H1 (cell line): ENCODE measurements at places on chromosomes 13 and 19. TPM values are rescaled to one million over a fixed set of nuclear protein-coding genes. Genes with fewer than 3 reads are reported as not detected.

CLC gene
- total RNA-seq, result 10.1 and 12.4 TPM in 2 replicates

SHFL gene
- total RNA-seq, result 24.5 and 25.3 TPM in 2 replicates

YJEFN3 gene
- total RNA-seq, result 5.0 and 5.7 TPM in 2 replicates

DNA sequence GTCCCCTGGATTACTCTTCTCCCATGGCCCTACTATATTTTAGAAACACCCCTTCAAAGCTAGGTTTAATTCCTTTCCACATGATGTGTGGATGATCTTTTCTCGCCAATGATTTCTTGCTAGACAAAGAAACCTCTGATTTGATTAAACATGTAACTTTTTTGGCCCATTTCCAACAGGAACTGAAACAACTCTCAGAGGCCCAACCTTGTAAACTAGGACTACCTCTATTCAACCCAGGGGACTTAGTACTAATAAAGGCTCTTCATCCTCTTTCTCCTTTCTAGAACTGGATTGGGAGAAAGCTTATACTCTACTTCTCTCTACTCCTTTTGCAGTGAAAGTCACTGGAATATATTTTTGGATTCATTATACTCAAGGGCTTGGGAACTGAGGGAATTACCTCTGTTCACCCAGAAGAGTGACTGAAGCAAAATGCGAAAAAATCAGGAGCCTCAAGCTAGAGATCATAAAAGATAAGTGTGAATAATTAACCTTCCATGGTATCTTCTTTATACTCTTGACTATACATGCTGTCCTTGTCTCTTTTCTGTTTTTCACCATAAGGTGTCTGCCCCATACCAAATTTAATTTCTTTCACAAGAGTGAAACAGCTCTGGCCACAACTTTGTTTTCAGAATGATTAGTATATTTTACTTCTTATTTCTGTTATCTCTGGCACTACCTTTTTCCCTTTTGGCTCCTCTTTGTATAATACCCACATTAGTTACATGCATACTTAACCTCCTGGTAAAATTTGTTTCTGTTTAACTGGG lies 977.6 kb downstream of the SLITRK5 start:
- H3K27ac ChIP-seq, result no peak overlapping the region
- H3K27me3 ChIP-seq, result no peaks in the 10 kb centered on the region
- no peaks in the 10 kb centered on the region for H3K36me3 ChIP-seq
- DNase-seq, result no peak
- no peaks in the 10 kb centered on the region for H3K4me1 ChIP-seq
- no peak overlapping the region for H3K4me3 ChIP-seq

- DNase-seq, result no peak
- peaks cover 7% of the 10 kb centered on the region for H3K36me3 ChIP-seq
- H3K4me1 ChIP-seq, result peaks cover 5% of the 10 kb centered on the region
- H3K27me3 ChIP-seq, result no peaks in the 10 kb centered on the region
Observed at GRCh38 chr13:100089465-100090032, 656 bp downstream of the PCCA start.

DNA sequence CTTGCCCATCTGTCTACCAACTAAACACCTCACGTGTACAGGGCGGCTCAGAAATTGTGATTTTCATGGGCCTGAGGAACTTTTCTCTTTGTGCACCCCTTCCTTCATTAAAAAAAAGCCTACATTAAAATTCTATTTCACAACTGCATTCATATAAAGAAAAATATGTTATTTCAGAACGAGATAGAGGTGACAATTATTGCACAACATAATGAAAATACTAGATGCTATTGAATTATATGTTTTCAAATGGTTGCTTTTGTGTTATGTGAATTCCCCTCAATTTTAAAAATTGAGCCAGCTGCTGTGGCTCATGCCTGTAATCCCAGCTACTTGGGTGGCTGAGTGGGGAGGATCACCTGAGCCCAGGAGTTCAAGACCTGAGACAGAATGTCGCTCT lies 5.2 kb downstream of the SLC1A6 start:
- H3K27me3 ChIP-seq, result no peaks in the 10 kb centered on the region
- H3K4me1 ChIP-seq, result no peaks in the 10 kb centered on the region
- no peak overlapping the region for H3K4me3 ChIP-seq
- no peak overlapping the region for H3K27ac ChIP-seq
- DNase-seq, result no peak

GRCh38 chr13:97873398-97873797 lies 80.1 kb upstream of the IPO5 start:
- H3K4me3 ChIP-seq, result no peak overlapping the region
- peaks cover 2% of the 10 kb centered on the region; the same call in 1 of the 2 replicates for H3K4me1 ChIP-seq
- no peaks in the 10 kb centered on the region for H3K27me3 ChIP-seq
- peak; percentile 3 for DNase-seq

DNA sequence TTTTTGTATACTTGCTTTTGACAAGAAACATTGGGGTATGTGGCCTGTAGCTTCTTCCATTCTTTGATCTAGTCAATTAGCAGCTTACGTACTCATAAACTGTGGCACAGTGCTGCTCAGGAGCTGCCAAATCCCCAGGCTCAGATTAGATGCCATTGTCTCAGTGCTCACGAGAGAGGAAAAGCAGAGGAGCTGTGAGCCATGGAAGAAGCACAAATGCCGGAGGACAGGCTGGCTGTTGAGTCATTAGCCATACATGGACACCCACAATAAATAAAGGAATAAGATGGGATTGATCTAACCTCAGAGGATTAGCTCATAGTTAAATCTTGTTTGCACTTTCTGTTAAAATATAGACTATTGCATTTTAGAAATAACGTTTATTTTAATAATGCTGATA lies 121.7 kb downstream of the POSTN start:
- no peak for DNase-seq
- H3K36me3 ChIP-seq, result no peaks in the 10 kb centered on the region
- H3K27ac ChIP-seq, result no peak overlapping the region
- no peaks in the 10 kb centered on the region for H3K4me1 ChIP-seq
- H3K27me3 ChIP-seq, result no peaks in the 10 kb centered on the region
- no peak overlapping the region for H3K4me3 ChIP-seq

DNA sequence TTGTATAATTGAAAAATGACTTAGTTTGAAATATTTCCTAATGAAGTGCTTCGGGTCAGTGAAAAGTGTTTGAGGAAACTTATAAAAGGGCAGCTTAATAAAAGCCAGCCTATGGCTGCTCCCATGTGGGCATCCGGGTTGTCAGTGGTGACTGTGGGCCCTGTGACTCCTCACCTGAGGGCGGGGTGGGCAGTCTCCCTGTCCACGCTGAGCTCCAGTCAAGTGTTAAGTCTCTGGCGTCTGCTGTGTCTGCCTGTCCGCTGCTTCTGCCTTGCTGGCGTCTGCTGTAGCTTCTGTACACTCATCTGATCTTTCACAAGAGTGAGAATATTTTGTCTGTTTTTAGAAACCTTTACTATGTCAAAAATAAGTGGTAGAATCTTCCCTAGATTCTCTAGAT lies 7.1 kb downstream of the LAMP1 start:
- H3K4me1 ChIP-seq, result no peaks in the 10 kb centered on the region
- no peaks in the 10 kb centered on the region for H3K27me3 ChIP-seq
- no peak overlapping the region for H3K4me3 ChIP-seq
- H3K36me3 ChIP-seq, result no peaks in the 10 kb centered on the region; the same call in 1 of the 2 replicates

- H3K4me1 ChIP-seq, result peaks cover 15% of the 10 kb centered on the region
- no peak overlapping the region for H3K27ac ChIP-seq
- no peaks in the 10 kb centered on the region for H3K27me3 ChIP-seq
Observed at GRCh38 chr19:17865364-17866311, 5.9 kb downstream of the RPL18A start.
